Neural cell (in vitro differentiated cells): ENCODE measurements at places on chromosomes 5 and 9. TPM values are rescaled to one million over a fixed set of nuclear protein-coding genes. Genes with fewer than 3 reads are reported as not detected.

ADGRV1 gene
- polyA plus RNA-seq: 3.3 and 3.7 TPM in 2 replicates

PCSK1 gene
- 21.7 and 27.2 TPM in 2 replicates for polyA plus RNA-seq

UBE2QL1 gene
- polyA plus RNA-seq: 12.9 and 13.8 TPM in 2 replicates

ADRA1B gene
- 1.1 and 1.4 TPM in 2 replicates for polyA plus RNA-seq

CDKN2A gene
- not detected in 2 replicates for polyA plus RNA-seq

ENHO gene
- 163 and 172 TPM in 2 replicates for polyA plus RNA-seq

AQP7 gene
- polyA plus RNA-seq: not detected in 2 replicates

OTULIN gene
- 12.7 and 19.9 TPM in 2 replicates for polyA plus RNA-seq

CRHBP gene
- polyA plus RNA-seq: not detected in 2 replicates

STKLD1 gene
- 1.1 and 3.4 TPM in 2 replicates for polyA plus RNA-seq

PCDHAC1 gene
- 2.4 and 3.3 TPM in 2 replicates for polyA plus RNA-seq

GZMA gene
- polyA plus RNA-seq: not detected in 2 replicates

PRELID2 gene
- 0.16 TPM in 1 of 2 replicates, not detected in the other for polyA plus RNA-seq

MYO10 gene
- 3.1 and 3.2 TPM in 2 replicates for polyA plus RNA-seq

PLAC8L1 gene
- 0.93 and 1.2 TPM in 2 replicates for polyA plus RNA-seq
